ENCODE measurements at places on chromosomes 1 and 21.

- no peak for DNase-seq
These were observed 141.4 kb upstream of the ARHGEF16 start for GRCh38 chr1:3312898-3313575.

DNA sequence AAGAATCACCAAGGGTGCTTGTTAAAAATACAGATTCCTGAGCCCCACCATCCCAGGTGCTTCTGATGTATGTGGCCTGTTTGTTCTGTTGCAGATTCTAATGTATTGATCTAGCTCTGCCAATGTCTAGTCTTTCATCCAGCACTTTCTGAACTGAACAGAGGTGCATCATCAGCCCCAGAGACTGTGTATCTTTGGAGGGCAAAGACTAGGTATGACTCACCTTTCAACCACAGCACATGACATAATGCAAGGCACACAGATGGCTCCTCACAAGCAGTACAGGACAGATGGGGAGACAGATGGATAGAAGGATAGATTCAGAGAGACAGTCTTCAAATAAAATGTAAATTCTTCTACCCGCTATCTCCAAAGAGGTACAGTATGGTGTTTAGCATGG, 32.3 kb downstream of the CD58 start:
- no peak for DNase-seq

DNA sequence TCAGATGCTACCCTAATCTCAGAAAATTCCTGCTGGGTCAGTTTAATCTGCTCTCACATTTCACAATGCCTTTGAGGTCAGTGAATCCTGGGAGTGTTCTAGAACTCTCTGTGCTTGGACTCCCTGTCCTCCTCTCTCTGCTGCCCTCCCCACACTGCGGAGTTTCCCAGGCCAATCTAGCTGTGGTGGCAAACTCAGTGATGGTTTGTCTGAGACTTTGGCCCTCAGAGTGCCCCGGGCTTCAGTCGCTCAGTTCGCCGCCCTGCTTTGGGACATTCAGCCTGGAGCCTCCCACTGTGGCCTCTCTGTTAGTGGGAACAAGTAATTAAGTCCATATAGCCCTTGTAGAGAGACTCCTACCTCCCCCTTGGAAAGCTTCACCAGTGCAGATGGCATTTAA, 7.1 kb downstream of the C1orf226 start:
- DNase-seq: peak; percentile 17

- no peak for DNase-seq
These were observed 17.7 kb downstream of the NEXN start for GRCh38 chr1:77906019-77906545.

DNA sequence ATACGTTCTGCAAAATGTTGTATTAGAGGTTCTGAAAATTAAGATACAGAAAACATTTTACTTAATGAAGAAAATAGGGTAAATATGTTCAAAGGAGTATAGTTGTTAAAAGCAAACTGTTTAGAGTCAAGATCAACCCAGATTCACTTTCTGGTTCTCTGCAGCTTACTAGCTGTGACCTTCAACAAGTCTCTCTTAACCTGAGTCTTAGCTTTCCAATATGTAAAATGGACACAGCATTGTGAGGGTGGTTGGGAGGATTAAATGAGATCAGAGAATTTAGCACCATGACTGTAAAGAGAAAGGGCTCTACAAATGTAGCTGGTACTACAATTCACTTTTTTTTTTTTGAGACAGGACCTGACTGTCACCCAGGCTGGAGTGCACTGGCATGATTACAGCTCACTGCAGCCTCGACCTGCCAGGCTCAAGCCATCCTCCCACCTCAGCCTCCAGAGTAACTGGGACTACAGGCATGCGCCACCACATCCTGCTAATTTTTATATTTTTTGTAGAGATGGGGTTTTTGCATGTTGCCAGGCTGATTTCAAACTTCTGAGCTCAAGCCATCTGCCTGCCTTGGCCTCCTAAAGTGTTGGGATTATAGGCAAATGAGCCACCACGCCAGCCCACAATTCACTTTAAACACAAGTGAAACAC, 43.9 kb downstream of the ATP1A1 start:
- no peak for DNase-seq

DNA sequence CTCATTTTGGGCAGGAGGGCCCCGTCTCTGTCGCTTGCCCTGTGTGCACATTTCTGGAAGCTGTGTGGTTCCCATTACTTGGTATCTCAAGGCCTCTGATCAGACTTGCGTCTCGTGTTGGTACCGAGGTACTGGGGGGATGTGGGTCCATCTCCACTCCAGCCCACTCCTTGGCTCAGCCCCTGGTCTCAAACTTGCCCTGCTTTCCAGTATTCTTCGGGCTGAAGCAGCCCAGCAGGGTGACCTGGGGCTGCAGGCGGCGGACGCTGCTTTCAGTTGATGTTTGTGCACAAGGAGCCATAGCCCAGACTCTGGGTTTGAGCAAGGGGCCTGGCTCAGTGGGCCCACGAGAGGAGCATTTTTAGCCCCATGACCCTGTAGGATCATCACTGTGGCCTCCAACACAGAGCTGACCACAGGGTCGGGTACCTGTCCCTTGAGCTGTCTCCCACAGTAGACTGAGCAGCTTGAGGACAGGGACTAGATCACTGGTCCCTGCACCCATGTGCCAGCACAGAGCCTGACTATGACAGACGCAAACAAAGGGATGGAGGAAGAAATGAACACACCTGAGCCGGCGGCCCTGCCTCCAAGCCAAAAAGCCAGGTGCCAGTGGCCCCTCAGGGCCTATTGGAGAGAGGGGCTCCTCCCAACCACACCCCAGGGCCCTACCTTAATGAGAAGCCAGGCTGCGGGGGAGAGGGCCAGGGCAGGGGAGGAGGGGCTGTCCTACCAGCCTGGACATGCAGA, 46.8 kb downstream of the CHD5 start:
- no peak for DNase-seq
